ENCODE measurements at places on chromosomes 6 and 20.
A peak's percentile ranks its signal among the peaks of the same experiment; 100 is the strongest.

DNA sequence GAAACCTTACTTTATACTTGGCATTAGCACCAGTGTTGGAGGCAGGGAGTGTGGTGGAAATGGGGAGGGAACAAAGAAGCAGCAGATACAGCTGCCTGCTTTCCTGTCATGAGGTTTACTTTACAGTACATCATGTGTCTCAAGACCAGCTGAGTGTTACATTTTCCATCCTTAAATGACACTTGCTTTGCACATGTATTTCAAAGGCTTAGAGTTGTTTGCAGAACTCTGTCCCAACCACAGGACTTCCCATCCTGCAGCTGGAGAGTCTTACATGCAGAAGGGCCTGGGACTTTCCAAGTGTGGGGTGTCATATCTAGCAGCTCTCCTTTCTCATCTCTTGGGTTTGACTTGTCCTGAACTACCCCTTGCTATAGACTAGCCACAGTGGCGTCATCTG, 395.9 kb downstream of the DHX35 start:
- no peak for DNase-seq

DNA sequence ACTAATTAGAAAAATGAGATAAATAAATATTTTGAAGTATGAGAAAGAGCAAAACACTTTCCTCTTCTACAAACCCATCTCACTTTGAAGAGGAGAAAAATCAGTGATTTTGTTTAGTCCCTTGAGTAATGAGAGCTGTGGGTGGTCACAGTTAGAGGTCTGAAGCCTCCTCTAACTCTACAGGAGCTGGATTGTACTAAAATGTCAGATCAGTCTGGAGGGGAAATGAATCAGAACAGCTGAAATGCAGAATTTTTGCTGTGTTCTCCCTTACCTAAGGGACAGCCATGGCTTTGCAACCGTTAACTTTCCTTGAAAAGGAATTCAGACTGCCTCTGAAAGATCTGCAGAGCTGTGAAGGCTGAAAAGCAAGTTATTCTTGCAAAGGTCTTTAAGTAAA, 11.4 kb upstream of the RFPL4B start:
- DNase-seq: no peak

DNA sequence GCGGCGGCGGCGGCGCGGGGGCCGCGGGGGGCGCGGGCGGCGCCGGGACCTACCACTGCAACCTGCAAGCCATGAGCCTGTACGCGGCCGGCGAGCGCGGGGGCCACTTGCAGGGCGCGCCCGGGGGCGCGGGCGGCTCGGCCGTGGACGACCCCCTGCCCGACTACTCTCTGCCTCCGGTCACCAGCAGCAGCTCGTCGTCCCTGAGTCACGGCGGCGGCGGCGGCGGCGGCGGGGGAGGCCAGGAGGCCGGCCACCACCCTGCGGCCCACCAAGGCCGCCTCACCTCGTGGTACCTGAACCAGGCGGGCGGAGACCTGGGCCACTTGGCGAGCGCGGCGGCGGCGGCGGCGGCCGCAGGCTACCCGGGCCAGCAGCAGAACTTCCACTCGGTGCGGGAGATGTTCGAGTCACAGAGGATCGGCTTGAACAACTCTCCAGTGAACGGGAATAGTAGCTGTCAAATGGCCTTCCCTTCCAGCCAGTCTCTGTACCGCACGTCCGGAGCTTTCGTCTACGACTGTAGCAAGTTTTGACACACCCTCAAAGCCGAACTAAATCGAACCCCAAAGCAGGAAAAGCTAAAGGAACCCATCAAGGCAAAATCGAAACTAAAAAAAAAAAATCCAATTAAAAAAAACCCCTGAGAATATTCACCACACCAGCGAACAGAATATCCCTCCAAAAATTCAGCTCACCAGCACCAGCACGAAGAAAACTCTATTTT, 2.0 kb downstream of the FOXC1 start:
- no peak for DNase-seq

GRCh38 chr6:157892363-157892877, 69.4 kb downstream of the SNX9 start:
- no peak for DNase-seq

- no peak for DNase-seq
These were observed 39.9 kb upstream of the RNF8 start for GRCh38 chr6:37313723-37314486.

DNA sequence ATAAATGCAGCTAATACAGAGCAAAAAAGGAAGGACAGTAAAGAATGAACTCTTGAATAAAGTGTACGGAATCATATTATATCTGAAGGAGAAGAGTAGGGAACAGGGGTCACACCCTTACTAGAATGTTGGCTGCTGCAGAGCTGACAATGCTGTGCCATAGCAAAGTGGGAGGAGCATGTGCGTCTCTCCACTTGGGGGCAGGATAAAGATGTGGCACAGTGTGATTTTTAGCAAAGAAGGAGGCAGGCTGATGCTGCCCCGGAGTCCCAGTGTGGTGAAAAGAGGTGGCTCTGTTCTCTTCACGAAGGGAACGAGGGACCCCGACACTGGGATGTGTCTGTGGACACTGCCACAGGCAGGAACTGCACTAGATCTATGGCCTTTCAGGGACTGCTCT, 67.5 kb downstream of the INSM1 start:
- DNase-seq: no peak

DNA sequence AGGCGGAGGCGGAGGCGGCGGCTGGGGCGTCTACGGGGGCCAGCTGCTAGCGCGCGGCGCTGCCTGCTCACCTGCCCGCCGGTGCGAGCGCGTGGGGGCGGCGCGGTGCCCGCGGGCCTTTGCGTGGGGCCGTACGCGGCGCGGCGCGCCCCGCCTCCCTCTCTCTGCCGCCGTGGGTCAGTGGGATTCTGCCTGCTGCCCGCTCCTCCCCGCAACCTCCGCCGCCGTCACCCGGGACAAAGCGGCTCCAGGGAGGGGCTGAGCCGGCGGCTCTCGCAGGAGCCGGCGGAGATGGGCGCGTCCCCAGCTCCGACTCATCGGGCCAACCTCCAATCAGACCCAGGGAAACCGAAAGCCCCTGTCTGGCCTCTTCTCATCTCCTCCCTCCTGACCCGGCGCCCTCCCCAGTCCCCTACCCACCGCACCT, at the start of gene RCAN2:
TSS of gene RCAN2 (minus strand) at position 249 of the 427 bp plus-strand sequence.
- no peak for DNase-seq

DNA sequence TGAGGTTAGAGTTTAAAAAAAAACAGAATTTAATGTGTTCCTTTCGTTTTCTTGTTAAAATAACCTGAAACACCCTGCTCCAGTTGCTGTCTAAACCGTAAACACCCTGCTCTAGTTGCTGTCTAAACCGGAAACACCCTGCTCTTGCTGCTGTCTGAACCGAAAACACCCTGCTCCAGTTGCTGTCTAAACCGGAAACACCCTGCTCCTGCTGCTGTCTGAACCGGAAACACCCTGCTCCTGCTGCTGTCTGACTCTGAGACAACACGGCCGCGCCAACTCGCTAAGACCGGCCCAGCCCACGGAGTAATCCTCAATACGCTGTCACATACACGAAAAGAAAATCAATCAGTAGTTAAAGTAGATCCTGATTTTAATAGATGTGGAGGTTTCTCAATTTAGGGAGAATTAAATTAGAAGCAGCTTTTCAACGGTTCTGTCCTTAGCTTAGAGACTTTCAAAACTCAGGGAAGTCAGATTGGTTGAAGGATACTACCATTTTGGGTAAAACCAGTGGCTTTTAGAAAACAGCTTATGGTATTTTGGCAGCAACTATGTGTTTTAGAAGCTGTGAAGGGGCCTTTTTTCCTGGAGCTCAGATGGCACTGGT, 98.3 kb downstream of the RAMACL start:
- peak; percentile 43 for DNase-seq

Data from stimulated activated CD8-positive, alpha-beta memory T cell treated with anti-CD3 and anti-CD28 coated beads, Interleukin-7, amount 100 ng/mL, for 1 hour (primary cell).